ENCODE measurements at places on chromosomes 5 and 9. TPM values are rescaled to one million over a fixed set of nuclear protein-coding genes. Genes with fewer than 3 reads are reported as not detected.

DNA sequence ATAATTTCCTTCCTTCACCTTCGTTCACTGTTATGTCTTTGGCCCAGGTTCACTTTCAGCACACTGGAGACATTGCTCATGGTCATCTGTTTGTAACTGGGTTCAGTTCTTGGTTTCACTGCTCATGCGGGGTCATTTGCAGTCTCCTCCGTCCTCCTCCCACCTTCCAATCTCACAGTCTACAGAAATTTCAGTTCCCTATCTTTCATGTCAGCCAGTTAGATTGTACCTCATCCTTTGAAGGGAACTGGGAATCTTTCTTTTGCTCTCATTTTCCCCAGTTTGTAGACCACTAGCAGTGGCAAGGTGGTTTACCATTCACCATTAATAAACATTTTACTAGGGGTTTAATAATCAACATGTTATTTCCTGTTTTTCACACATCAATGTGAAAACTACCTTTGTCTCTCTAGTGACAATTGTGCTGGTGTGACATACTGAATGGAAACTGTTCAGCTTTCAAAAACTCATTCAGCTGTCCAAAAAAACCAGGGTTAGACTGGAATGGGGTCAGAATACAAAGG is 100.9 kb upstream of the IL6ST start:
- H3K4me3 ChIP-seq, result peak overlapping the region; percentile 55
- peaks cover 92% of the 10 kb centered on the region for H3K4me1 ChIP-seq
- H3K36me3 ChIP-seq, result peaks cover 13% of the 10 kb centered on the region
- no peak for DNase-seq
- H3K27me3 ChIP-seq, result no peaks in the 10 kb centered on the region

DNA sequence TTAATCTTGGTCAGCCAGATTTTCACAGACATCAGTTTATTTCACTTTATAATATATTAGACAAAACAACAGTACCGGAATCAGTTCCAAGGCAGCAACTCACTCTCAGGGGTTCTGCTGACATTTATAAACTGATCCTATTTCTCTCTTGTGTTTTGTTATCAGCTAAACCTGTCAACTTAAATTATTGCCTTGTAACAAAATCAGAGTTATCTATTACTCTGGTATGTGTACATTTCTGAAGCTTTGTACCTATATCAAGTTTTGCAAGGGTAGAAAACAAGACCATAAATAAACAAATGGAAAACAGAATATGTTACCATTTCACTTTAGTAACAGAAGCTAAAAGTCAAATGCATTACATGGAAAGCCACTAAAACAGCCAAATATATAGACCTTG is 122.1 kb downstream of the SIL1 start:
- no peaks in the 10 kb centered on the region for H3K36me3 ChIP-seq
- no peak overlapping the region for H3K4me3 ChIP-seq
- H3K27me3 ChIP-seq, result no peaks in the 10 kb centered on the region

Gene CBY3
- total RNA-seq, result not detected

DNA sequence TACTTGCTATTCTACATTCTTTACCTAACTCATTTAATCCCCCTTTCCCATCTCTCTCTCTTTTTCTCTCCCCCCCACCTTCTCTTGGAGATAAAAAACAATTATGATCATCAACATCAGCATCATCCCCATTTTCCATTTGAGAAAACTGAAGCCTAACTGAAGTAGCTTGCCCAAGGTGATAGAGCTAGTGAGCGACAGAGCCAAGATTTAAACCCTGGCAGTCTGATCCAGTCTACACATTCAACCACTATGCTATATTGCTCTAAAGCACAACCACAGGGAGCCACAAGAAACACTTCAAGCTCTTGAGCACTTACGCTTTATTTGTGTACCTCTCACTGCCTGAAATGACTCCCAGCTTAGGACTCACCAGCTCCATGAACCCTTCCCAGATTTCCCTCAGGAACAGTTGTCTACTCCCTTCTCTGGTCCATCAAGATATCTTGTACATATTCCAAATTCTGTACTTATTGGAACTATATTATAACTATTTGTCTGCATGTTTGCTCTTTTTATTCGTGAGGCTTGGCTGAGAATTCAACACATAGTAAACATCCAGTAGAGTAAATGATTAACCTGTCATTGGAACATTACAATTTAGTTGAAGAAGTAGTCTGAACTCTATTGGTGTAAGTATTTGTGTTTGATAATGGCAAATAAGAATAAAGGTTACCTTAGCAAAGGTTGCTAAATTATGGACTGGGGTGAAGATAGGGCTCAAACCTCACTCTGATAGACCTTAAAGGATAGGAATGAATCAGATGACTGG is 164.8 kb downstream of the EFNA5 start:
- no peak overlapping the region for H3K4me3 ChIP-seq
- H3K4me1 ChIP-seq, result peaks cover 6% of the 10 kb centered on the region
- H3K36me3 ChIP-seq, result no peaks in the 10 kb centered on the region
- peaks cover 21% of the 10 kb centered on the region for H3K27me3 ChIP-seq
- no peak overlapping the region for H3K27ac ChIP-seq
- no peak for DNase-seq

DNA sequence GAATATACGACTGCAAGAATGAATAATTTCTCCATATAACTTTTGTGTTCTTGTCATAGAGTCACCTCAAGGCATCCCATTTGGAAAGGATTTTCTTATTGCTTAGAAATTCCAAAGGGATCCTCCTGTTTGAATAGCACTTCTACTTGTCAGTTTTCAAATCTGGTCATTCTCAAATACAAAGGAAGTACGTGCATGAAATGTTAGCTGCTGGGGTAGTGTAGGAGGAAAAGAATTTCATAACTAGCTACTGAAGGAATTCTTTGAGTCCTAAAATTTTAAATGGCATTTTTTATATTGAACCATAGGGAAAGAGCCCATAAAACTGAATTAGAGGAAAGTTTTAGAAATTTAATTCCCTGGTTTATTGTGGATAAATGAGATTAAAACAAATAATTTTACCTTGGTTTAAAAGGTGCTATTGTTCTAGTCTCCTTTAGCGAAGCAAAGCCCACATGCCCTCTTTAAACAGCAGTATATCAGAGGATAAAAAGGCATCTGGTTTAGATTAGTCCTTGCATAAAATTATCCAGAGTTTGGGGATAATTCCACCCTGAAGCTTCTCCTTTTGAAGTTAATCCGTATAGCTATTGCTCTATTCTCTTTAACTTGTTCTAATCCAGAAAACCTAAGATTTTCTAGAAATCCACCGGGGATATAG is 2.0 kb upstream of the MPDZ start:
- DNase-seq, result no peak
- no peaks in the 10 kb centered on the region for H3K36me3 ChIP-seq
- peaks cover 24% of the 10 kb centered on the region for H3K27me3 ChIP-seq
- H3K4me1 ChIP-seq, result no peaks in the 10 kb centered on the region
- no peak overlapping the region for H3K27ac ChIP-seq
- no peak overlapping the region for H3K4me3 ChIP-seq

Gene AK1
- 11.9 TPM for total RNA-seq

GRCh38 chr9:7783635-7784063 is 15.9 kb downstream of the DMAC1 start:
- H3K36me3 ChIP-seq, result peaks cover 3% of the 10 kb centered on the region
- no peaks in the 10 kb centered on the region for H3K4me1 ChIP-seq
- no peak overlapping the region for H3K27ac ChIP-seq
- no peak for DNase-seq

DNA sequence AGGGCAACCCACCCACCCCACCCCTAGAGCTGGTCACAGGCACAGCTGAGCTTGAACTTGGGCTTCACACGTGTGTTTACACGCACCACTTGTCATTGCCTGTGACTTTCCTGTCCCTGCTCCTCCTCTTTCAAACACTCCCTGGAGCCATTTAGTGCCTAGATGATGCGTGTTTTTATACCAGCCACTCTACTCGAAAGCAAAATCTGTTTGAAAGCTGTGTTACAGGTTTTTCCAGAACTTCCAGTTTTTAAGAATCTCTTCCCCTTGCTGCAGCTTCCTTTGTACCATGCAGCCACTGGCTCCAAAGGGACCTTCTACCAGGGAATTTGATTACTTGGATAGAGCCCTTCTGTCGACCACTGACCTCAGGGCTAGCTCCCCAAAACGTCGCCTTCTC is 78.8 kb upstream of the SPRY4 start:
- H3K27ac ChIP-seq, result no peak overlapping the region
- no peak for DNase-seq
- H3K36me3 ChIP-seq, result no peaks in the 10 kb centered on the region

Gene TAF7
- total RNA-seq, result 57.0 TPM

GRCh38 chr5:126414874-126415502 is 8.2 kb upstream of the GRAMD2B start:
- H3K4me1 ChIP-seq, result peaks cover 5% of the 10 kb centered on the region
- no peak for DNase-seq
- no peak overlapping the region for H3K27ac ChIP-seq
- no peak overlapping the region for H3K4me3 ChIP-seq
- no peaks in the 10 kb centered on the region for H3K36me3 ChIP-seq

Gene N4BP3
- 1.6 TPM for total RNA-seq

- H3K36me3 ChIP-seq, result no peaks in the 10 kb centered on the region
- H3K27ac ChIP-seq, result no peak overlapping the region
- no peak overlapping the region for H3K4me3 ChIP-seq
- H3K27me3 ChIP-seq, result no peaks in the 10 kb centered on the region
- DNase-seq, result no peak
Observed at GRCh38 chr5:139961435-139962157, 81.5 kb downstream of the NRG2 start.

DNA sequence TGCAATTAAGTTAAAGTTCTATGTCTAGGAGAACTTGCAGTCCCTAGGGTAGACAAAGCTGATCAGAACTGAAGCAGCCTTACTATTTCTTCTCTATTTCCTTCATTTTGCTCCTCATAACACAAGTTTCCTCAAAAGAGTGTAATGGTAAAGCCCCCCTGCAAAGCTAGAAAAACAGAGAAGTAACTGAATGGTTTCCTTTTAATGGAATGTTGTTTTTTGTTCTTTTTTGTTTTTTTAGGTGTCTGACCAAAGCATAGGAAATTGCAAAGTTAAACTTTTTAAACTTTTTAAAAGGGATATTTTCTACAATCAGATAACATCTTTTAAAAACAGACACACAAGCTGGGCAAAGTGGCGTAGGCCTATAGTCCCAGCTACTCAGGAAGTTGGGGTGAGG is 145.7 kb downstream of the TLE1 start:
- DNase-seq, result no peak
- H3K27me3 ChIP-seq, result no peaks in the 10 kb centered on the region
- H3K4me3 ChIP-seq, result no peak overlapping the region
